Bronchial epithelial cell (primary cell): ENCODE measurements at places on chromosomes 13 and 19. TPM values are rescaled to one million over a fixed set of nuclear protein-coding genes. Genes with fewer than 3 reads are reported as not detected.
A peak's percentile ranks its signal among the peaks of the same experiment; 100 is the strongest.

DNA sequence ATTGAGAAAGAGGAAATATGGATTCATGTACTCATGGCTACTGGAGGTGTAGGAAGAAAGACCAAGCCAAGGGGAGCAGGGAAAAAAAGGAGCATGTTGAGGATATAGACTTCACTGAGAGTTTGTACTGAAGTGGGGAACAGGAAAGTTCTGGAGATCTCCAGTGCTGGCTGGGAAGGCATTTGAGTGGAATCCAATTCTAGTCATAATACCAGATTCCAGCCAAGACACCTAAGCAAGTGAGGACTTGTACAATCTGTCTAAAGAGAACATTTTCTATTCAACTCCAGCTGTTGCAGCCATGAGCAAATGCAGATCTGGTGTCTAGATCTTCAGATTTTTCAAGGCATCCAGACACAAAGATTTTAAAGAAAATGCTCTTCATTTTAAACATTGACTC lies 412.5 kb downstream of the OXGR1 start:
- peak; percentile 58 for DNase-seq

DNA sequence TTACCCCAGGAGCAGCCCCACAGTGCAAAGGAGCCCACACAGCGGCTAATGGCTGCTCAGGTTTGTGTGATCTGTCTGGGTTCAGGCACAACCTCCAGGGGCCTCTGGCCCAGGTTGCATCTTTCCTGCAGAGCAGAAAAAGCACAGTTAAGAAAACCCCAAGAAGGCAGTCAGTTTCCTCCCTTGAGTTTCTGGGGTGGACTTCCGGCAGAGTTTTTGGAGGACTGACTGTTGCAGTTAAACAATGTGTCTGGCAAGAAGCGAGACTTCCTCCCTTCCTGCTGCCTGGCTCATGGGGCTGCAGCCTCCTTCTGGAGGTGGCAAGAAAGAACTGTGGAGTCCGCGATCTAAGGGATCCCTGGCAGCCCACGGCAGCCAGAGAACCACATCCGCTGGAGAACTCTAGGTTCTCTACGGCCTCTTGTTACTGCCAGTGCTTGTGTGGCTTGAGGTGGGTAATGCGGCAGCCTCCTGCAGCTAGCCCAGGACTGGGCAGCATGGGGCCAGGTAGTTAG lies 114.4 kb downstream of the ZDHHC20 start:
- no peak for DNase-seq

GRCh38 chr13:64791373-64791772 lies 2438.8 kb downstream of the PCDH9 start:
- DNase-seq = no peak

Gene TUBA3C
- total RNA-seq = not detected in 2 replicates

GRCh38 chr13:75812751-75813181 lies 176.6 kb downstream of the LMO7 start:
- DNase-seq = no peak

Gene LMTK3
- 1.3 and 1.8 TPM in 2 replicates for total RNA-seq

- peak; percentile 25 for DNase-seq
These were observed 13.6 kb upstream of the GALP start for GRCh38 chr19:56162258-56162657.

DNA sequence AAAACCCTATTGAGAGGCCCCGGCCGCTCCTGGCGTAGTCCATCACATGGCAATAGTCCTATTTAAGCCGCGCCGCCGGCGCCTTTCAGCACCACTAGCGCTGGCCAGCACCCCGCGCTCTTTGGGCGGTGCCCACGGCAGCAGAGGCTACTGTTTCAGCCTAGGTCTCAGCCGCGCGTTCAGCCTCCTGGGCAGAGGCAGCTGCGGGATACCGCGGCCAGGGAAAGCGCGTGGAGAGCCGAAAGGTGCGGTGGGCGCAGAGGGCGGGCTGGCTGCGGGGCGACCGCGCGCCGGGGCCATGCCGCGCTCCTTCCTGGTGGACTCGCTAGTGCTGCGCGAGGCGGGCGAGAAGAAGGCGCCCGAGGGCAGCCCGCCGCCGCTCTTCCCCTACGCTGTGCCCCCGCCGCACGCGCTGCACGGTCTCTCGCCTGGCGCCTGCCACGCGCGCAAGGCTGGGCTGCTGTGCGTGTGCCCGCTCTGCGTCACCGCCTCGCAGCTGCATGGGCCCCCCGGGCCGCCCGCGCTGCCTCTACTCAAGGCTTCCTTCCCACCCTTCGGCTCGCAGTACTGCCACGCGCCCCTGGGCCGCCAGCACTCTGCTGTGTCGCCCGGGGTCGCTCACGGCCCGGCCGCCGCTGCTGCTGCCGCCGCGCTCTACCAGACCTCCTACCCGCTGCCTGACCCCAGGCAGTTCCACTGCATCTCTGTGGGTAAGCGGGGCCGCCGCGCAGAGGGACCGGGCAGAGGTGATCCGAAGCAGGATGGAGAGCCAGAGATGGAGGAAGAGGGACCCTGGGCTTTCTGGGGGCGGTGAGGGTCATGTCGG lies at the start of gene GSX1:
TSS of gene GSX1 (plus strand) at position 91 of the 826 bp plus-strand sequence. CDS start at position 299, 208 bp downstream.
- DNase-seq = peak; percentile 44

DNA sequence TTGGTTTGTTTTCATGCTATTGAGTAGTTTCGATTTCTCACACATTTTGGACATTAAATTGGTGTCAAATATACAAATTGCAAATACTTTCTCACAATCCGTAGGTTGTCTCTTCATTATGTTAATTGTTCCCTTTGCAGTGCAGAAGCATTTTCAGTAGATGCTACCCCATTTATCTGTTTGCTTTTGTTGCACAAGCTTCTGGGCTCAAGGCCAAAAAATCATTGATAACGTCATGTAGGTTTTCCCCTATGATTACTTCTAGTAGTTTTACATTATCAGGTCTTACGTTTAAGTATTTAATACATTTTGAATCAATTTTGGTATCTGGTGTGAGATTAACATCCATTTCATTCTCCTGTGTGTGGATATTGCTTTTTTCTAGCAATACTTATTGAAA lies 14.0 kb upstream of the ZNF347 start:
- DNase-seq = peak; percentile 34

Gene SHANK1
- total RNA-seq = under 0.01 TPM in 1 of 2 replicates, not detected in the other

DNA sequence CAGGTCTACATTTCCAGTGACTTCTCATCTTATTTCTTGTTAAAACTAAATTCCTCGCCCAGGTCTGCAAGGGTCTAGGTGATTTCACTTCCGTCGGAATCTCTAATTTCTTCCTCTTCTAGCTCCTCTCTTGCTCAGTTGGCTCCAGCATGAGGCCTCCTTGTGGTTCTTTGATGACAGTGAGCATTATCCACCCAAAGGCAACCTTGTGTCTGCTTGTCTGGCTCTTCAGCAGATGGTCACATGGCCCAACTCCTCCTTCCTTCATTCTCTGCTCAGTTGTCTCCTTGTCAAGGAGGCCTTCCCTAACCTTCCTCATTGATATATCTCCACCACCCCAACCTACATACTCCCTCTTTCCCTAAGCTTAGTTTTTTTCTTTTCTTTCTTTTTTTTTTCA lies 1391.4 kb downstream of the EFNB2 start:
- no peak for DNase-seq

GRCh38 chr13:102930566-102930965 lies 84.7 kb downstream of the ERCC5 start:
- DNase-seq = no peak

DNA sequence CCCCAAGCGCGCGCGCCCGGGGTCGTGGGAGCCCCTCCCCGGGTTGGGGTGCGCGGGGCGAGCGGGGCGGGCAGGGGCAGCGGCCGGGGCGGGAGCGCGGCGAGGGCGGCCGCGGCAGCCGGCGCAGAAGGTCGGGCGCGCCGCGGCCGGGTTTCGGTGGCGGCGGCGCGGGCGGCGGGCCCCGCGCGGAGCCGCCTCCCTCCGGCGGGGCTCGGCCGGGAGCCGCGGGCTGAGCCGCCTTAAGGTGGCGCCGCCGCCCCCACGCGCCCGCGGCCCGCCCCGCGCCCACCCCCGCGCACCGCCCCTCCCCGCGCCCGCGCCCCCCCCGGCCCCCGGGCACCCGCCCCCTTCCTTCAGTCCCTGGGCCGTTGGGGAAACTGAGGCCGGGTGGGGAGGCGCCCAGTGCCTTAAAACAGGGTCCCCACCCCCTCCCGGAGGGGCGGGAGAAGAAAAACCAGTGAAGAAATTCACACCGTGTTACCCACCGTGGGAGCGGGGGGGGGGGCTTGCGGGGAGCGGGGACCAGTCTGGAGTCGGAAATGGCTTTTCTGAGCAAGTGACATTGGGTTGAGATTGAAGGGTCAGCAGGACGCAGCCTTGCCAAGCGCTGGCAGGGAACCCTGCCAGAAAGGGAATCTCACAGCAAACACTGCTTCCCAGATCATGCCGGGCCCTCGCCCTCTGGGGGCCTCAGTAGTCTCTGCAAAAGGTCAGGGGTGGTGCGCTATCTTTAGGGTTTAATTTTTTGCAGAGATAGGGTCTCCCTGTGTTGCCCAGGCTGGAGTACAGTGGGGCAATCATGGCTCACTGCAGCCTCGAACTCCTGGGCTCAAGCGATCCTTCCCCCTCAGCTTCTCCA lies at the start of gene TLE2:
TSS of gene TLE2 (minus strand) at position 216 of the 859 bp plus-strand sequence. CDS start 376 bp downstream, outside the sequence.
- DNase-seq = no peak

DNA sequence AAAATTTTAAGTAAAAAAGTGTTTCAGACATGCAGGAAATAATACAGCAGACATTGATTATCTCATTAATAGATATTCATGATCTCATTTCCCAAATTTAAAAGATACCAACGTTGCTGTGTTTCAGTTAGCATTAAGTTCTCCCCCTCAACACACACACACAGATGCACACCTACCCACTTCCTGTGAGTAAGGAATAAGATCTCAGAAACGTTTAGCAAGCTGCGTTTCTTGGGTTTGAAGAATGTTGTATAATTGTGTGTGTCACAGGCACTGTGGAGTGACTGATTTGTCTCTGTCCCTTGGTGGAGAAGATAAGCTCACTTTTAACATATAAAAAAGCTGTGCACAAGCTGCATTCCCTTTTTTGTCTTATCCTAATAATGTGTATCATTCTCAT lies 196.8 kb downstream of the PDS5B start:
- DNase-seq = peak; percentile 23

DNA sequence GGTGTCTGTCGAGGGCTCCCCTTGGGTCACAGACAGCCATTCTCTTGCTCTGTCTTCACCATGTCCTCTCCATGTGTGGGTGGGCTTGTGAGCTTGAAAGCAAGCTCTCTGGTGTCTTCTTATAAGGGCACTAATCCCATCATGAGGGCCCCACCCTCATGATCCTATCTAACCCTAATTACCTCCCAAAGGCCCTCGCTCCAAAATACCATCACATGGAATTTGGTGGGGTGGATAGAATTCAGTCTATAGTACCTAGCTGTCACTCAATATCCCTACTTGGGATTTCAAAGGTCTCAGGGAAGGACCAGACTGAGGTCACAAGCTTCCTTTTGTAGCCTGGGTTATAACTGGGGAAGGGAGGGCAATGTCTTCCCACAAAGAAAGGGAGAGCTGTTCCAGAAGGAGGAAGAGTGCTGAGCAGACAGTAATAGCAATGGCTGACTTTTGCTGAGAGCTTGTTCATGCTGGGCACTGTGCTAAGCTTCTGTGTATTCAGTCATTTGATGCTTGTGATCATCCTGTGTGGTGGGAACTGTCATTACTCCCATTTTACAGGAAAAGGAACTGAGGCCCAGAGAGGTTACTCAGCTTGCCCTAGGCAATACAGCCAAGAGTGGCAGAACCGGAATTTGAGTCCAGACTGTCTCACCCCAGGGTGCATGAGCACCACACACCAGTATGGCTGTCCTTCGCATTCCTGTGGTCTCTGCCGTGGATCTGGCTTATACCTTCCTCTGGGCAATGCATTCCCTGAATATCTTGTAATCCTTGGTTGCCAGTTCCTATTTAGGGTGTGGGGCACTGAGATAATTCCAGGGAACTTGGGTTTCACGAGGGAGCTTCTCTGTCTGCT lies 8.2 kb downstream of the FXYD5 start:
- peak; percentile 83 for DNase-seq

Gene CEACAM20
- total RNA-seq = not detected in 2 replicates

- DNase-seq = no peak
These were observed 43.9 kb upstream of the C1QTNF9B start for GRCh38 chr13:23941211-23941610.

Gene FDX2
- total RNA-seq = 21.8 and 24.2 TPM in 2 replicates

- no peak for DNase-seq
These were observed 14.1 kb downstream of the BRD4 start for GRCh38 chr19:15318241-15318691.

DNA sequence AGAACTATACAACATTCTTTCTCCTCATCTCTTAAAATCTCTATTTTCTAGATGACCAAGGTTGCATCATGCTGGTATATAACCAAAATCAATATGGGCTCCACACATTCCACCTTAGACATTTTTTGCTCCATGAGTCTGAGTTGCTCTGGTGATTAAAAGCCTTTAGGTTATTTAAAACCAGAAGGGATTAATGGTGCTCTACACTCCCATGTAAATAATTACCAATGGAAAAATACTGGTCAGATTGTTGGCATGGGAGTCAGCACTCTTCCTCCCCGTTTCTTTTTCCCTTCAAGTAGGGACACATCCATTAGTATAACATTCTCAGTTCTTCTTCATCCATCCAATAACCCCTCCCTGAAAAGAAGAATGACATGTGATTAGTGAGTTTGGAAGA lies 747.7 kb downstream of the PCDH17 start:
- no peak for DNase-seq

Gene ZNF888
- total RNA-seq = 9.7 and 13.2 TPM in 2 replicates

Gene ONECUT3
- total RNA-seq = under 0.01 TPM in 2 replicates

DNA sequence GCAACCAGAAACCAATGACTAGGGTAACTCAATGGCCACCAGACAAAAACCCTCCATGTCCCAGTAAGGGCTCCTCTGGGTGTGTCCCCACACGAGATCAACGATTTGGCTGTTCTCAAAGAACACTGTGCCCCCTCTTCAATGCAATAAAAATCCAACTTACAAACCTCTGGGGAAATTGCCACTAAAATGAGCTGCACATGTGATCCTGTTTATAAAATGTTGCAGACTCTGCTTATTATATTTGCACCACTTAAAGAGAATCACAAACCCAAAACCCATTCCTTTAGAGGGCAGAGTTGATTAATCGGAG lies 80.5 kb downstream of the STK24 start:
- DNase-seq = no peak

GRCh38 chr13:114063545-114064449 lies 68.6 kb downstream of the RASA3 start:
- DNase-seq = no peak

- peak; percentile 46 for DNase-seq
These were observed 1.7 kb downstream of the KLK4 start for GRCh38 chr19:50909240-50910070.

- no peak for DNase-seq
These were observed 42.6 kb downstream of the EFNB2 start for GRCh38 chr13:106492588-106493475.

Gene BRSK1
- 0.51 and 0.53 TPM in 2 replicates for total RNA-seq
